ENCODE measurements at places on chromosomes 13 and 19. TPM values are rescaled to one million over a fixed set of nuclear protein-coding genes. Genes with fewer than 3 reads are reported as not detected.

TMEM91 gene
- total RNA-seq = 3.9 TPM

SHANK1 gene
- total RNA-seq = under 0.01 TPM

LYL1 gene
- total RNA-seq = 43.5 TPM

GRCh38 chr13:44693156-44693764 lies 117.1 kb upstream of the TSC22D1 start:
- no peak for DNase-seq

- DNase-seq = no peak
Observed at GRCh38 chr13:89227356-89227755, 1556.2 kb downstream of the SLITRK5 start.

All from dermis microvascular lymphatic vessel endothelial cell (primary cell).